ENCODE measurements at places on chromosomes 12 and 14.

DNA sequence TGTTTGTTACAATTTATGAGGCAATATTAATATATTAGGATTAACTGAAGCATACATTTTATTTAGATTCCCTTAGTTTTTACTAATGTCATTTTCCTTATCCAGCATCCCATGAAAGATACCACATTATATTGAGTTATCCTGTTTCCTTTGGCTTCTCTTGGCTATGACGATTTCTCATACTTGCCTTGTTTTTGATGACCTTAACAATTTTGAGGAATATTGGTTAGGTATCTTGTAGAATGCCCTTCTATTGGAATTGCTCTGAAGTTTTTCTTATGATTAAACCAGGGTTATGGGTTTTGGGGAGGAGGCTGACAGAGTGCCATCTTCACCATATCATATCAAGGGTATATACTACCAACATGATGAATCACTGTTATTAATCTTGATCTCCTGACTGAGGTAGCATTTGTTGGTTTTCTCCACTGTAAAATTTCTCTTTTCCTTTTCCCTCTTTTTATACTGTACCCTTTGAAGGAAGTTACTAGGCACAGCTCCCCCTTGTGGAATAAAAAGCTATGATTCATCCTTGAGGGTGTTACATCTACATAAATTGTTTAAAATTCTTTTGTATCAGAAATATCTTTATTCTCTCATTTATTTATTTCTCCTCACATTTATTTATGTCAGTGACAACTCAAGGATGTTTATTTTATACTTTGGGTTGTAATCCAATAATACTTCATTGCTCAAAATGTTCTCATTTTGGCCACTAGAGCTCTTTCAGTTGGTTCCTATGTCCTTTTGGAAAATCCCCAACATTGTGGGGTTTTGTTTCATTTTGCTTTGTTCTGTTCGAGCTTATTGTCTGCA lies 239.0 kb downstream of the SLC16A7 start:
- peak; percentile 31 for DNase-seq

DNA sequence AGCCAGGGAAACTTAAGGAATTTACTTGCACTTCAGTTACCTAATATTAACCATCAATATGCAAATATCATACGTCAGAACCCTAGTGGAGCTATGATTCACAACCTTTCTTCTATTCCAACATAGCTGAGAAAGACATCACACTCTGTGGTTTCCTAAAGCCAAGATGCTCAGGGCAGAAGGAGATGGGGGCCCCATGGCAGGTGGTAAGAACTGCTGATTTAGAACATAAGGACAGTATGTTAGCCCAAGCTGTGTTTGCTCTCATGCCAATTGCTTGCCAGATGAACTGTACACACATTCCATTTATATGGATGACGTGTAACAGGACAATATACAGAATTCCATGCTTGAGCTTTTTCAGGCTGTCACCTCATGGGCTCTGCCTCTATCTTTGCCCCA lies 34.6 kb downstream of the HECTD4 start:
- DNase-seq: no peak

- DNase-seq: no peak
Observed at GRCh38 chr12:113898466-113898865, 67.7 kb downstream of the RBM19 start.

GRCh38 chr14:96170961-96171592 lies 33.6 kb upstream of the BDKRB2 start:
- no peak for DNase-seq

DNA sequence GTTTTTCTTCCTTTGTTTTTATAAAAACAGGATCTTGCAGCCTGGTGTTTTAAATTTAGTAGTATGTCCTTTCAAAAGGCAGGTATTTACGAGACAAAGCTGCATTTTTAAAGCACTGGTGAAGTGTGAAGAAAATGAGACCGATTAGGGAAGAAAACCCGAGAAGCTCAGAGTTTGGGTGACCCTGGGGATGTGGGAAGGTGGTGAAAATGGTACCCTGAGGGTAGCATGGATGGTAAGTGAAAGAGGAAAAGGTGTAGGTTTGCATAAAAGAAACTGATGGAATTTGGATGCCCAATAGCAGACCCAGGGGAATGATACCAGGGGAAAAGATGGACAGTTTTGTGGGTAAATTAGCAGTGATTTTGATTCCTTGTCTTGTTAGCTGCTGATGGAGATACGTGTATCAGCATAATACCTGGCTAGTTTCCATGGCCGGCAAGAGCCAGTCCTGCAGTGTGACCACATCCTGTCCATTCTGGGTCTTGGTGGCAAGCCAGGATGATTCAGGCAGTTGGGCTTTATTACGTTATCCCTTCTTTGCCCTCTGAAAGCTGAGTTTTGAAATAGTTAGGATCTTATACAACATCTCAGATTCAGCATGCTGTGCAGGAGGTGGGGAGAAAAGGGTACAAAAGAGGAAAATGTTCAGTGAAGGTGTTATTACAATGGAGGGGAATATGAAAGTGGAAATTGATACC lies 8.9 kb downstream of the BICD1 start:
- DNase-seq: no peak

DNA sequence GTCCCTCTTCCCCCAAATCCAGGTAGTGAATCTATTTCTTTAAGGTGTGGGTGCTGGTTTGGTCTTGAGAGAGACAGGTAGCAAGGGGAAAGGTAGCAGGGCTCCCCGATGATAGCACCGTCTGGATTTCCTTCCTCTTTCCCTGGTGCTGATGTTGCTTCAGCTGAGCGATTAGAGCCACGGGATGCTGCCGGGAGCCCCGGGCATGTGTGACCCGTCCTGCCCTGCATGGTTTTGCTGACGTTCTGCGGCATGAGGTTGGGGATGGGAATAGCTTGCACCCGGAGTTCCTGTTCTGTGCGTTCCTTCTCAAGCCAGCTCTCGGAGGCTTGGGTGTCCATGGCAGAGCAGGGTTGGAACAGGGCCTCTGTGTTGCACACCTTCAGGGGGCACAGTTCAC lies 107.3 kb downstream of the TSPAN9 start:
- DNase-seq: no peak

DNA sequence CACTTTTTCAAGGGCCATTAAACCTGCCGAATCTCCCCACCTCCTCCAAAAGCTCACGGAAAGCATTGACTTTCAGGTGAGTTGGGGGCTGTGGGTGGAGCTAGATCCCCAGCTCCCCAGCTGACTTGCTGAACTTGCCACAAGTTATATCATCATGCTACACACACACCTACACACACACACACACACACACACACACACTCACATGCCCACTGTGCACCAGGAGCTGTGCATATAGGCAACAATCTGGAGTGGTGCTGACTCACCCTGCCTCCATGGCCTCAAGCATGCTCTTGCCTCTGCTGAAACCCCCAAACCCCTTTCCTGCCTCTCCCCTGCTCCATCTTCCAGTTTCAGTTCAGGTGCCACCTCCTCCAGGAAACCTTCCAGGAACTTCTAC lies 26.1 kb downstream of the SERPINA3 start:
- no peak for DNase-seq

DNA sequence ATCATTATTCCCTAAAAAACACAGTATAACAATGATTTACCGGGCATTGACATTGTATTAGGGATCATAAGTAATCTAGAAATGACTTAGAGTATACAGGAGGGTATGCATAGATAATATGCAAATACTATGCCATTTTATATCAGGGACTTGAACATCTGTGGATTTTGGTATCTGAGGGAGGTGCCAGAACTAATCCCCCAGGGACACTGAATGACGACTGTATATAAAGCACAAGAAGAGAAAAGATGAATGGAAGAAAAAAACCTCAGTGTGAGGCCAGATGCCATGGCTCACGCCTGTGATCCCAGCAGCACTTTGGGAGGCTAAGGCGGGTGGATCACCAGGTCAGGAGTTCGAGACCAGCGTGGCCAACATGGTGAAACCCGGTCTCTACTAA lies 25.5 kb upstream of the COX6A1 start:
- no peak for DNase-seq

GRCh38 chr12:107840186-107840585 lies 65.7 kb downstream of the ASCL4 start:
- no peak for DNase-seq

GRCh38 chr12:16350682-16351081 lies 3.2 kb downstream of the MGST1 start:
- peak; percentile 59 for DNase-seq

- DNase-seq: no peak
Observed at GRCh38 chr12:132926415-132926833, 29.7 kb downstream of the ZNF605 start.

GRCh38 chr12:106138633-106139421 lies at the start of gene NUAK1:
Gene NUAK1, minus strand, starts transcription at chr12:106138954. Its CDS starts 301 bp downstream, at chr12:106138653.
- peak; percentile 90 for DNase-seq

- no peak for DNase-seq
Observed at GRCh38 chr12:120983759-120984158, 5.4 kb downstream of the HNF1A start.

- no peak for DNase-seq
Observed at GRCh38 chr12:11321980-11322379, 11.7 kb upstream of the PRB4 start.

DNA sequence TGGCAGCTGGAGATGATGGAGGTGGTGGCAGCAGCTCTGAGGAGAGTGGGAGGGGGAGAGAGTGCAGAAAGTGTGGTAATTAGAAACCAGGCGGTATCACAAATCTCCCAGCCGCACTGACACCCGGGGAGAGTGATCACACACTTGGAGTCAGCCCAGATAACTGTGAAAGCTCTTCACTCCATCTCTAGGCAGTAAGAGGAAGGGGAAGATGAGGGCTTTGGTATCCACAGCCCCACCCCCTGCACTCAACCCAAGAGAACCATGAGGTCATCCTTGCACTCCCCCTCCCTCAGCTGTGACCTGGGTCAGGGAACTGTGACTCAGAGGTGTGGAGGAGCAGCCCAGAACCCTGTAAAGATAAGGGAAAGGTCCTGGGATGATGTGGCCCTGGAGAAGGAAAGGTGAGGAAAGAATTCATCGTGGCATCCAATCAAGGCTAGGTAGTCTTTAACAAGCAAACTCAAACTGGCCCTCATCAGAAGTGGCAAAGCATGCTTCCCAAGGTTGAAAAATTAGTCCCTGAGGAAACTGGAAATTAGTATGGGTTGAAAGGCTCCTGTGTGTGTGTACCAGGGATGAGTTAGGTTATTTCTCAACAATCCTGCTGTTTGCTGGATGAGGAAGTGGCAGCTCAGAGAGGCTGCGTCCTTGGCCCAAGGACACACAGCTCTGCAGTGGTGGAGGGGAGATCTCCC lies 111.0 kb upstream of the LHX5 start:
- no peak for DNase-seq

DNA sequence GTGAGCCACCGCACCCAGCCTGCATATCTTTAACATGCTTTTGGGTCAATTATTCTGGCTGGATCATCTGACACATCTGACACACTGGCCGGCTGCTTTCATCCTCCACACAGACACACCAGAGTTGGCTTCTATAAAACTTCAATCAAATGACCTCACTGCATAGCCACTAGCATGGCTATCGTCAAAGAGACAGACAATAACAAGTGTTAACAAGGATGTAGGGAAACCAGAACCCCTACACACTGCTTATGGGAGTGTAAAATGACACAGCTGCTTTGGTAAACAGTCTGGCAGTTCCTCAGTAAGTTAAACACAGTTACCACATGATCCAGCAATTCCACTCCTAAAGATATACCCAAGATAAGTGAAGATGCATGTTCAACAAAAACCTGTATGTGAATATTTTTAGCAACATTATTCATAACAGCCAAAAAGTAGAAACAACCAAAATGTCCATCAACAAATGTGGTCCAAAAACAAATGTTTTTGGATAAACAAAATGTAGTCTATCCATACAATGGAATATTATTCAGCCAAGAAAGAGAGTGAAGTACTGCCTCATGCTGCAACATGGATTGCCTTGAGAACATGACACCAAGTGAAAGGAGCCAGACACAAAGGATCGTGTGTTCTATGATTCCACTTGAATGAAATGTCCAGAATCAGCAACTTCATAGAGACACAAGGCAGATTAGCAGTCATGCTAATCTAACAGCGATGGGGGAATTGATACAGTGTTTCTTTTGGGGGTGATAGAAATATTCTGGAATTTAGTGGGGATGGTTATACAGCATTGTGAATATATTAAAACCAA lies 10.1 kb downstream of the KDM2B start:
- no peak for DNase-seq

DNA sequence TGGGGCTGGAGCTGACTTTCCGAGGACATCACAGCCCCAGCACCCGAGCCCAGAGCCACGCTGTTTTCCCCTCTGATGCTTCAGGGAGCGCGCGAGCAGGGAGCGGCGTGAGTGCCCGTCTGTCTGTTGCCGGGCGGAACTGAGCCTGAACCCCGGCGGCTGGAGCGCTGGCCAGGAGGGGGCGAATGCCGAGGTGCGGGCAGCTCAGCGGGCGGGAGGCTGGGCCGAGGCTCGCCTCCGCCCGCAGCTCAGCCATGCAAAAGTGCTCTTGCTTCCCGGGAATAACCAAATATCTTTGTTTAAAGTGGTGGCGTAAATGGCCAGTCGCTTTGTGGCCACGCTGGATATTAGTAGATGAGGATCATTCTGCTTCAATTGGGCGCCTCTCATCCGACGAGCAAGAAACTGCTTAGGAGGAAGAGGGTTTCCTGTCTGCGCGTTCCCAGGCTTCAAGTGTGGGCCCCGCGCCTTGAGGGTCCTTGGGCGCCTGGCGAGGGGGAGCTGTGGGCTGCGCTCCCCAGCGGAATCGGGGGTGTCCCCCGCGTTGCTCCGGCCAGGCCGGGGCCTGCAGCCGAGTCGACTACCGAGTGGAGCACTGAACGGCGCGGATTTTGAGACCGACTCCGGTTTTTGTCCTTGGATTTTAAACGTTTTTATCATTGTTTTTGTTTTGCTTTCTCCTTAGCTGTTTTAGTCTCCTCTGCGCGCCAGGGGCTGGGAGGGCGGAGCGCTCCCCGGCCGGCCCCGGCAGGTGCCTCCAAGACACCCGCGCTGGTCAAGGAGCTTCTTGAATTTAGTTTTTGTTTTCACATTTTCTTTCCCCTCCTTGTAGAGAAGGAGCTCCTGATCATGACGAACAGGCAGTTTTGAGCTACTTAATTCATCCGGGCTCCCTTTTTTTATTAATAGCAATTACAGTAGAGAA lies 831 bp upstream of the NKX2-1 start:
- DNase-seq: peak; percentile 84

DNA sequence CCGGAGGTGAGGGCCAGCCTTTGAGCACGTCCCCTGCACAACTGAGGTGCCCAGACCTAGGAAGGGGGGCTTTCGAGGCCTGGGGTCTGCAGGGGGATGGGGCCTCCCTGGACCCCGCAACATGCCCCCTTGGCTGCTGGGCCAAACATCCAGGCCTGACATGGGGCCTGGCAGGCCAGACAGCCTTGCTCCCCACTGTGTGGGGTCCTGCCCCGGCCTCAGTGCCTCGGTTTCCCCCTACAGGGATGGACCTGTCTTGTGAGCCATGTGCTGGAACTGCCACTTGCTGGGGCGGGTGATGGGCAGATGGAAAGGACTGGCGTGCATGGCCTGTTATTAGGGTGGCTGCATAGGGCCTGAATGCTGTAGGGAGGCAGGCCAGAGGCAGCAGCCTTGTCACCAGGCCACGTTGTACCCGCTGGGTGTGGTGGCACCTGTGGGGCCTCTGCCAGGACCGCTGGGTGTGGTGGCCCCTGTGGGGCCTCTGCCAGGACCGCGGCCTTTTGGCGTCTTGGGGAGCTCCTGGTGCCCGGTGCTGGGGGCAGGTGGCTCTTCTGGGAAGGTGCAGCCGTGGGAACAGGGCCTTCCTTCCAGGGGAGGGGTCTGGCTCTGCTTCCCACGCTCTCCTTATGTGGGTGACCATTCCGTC lies 20.4 kb downstream of the ASPG start:
- DNase-seq: no peak

- DNase-seq: no peak
Observed at GRCh38 chr12:86698641-86698980, 442.4 kb upstream of the MGAT4C start.
